Activated CD4-positive, alpha-beta T cell treated with anti-CD3 and anti-CD28 coated beads, Interleukin-2, amount 50 U/mL, for 48 hours (primary cell): ENCODE measurements at places on chromosomes 1 and 21.

DNA sequence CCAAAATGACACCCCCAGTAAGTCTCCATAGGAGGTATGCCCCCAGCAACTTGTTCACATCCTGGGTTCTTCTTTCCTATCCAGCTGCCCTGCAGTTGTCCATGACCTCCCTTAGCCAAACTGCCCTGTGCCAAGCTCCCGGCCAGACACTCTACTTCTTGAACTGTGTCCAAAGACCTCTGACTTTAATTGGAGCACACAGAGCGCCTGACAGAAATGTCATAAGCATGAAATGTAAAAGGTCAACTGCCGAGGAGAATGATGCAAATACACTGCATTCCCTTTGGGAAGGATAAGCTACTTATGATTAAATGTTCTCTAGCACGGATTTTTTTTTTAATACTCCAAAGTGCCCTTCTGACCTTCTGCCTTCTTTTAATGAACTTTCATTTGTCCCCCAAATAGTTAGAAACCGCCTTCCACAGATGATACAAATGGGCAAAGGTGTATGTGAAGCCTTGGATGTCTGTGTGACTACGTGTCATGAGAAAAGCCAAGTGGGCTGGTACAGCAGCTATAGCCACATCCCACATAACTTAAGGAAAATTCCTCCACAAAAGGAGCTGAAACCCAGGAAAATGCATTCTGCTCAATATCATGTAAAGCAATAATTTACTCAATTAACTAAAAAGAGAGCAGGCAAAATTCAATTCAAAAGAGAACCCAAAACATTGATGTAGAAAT is 26.8 kb downstream of the PALMD start:
- DNase-seq = no peak

GRCh38 chr1:212481438-212481767 is 48.7 kb downstream of the NENF start:
- DNase-seq = no peak

DNA sequence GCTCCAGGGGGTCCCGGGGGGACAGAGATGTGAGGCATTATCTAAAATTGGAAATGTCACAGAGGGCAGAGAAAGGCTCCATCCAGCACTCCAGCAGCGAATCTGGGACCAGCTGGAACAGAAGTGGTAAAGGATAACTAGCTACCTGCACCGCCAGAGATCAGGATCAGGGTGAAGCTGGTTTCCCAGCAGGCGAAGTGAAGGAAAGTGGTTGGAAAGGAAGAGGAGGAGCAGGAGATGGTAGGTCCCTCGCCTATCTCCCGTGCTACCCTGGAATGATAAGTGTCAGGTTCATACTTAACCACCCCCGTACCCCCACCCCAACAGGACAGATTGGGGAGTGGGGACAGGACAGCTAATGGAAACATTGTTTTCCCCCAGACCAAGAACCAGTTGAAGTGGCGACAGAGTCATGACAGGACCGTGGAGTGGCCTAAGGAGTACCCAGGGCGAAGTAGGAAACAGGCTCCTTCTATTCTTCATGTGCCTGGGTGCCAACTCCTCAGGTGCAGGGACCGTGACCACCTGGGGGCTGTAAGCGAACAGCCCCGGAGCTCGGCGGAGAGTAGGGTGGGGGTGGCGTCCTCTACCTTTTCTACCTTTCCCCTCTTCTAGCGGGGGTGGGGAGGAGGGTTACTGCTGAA is 717 bp downstream of the B4GALT3 start:
- DNase-seq = no peak

- no peak for DNase-seq
Observed at GRCh38 chr1:107202007-107202406, 61.2 kb downstream of the NTNG1 start.

GRCh38 chr1:201264554-201264953 is 18.8 kb upstream of the PKP1 start:
- DNase-seq = no peak

DNA sequence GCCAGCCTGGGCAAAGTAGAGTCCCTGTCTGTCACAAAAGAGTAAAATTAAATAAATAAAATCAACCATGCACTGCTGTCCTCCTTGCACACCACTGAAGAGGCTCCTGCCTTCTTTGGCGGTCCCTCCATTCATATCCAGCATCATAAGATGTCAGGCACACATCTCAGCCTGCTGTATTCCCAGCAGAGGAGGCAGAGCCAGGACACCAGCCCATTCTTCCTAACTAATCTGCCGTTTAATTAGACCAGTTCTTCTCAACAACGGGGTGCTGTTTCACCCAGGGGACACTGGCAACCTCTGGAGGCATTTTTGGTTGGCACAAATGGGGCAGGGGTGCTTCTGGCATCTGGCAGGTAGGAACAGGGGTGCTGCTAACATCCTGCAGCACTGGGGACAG is 119.7 kb downstream of the ETS2 start:
- no peak for DNase-seq

DNA sequence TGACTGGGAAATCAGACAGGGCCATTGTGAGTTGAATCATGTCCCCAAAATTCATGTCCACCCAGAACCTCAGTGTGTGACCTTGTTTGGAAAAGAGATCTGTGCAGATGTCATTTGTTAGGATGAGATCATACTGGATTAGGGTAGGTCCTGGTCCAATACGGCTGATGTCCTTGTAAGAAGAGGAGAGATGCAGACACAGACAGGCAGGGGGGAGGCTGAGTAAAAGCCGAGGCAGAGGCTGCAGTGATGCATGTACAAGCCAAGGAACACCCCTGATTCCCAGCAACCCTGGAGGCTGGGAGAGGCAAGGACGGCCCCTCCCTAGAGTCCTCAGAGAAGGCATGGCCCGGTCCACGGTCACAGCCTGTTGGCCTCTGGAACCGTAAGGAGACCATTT is 15.9 kb upstream of the NPPB start:
- DNase-seq = no peak

DNA sequence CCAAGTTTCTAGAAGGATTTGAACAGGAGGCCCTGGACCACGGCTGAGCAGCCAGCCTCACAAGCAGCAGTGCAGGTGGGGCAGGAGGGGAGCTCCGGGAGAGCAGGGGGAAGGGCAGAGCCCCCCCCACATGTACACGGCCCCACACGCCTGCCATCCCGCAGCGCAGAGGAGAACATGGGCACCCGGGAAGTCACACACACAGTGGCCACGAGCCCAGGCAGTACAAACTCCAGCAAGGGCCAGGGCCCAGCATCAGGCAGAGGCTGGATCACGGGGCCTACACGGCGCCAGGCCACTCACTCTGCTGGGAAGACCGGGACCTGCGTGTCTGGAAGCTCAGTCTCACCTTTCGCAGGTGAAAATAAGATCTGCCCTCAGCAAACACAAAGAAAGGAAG is 5.2 kb downstream of the SUMO3 start:
- DNase-seq = no peak
